ENCODE measurements at places on chromosomes 7 and 10.

- DNase-seq, result no peak
These were observed 89.0 kb downstream of the AMPH start for GRCh38 chr7:38542156-38542555.

DNA sequence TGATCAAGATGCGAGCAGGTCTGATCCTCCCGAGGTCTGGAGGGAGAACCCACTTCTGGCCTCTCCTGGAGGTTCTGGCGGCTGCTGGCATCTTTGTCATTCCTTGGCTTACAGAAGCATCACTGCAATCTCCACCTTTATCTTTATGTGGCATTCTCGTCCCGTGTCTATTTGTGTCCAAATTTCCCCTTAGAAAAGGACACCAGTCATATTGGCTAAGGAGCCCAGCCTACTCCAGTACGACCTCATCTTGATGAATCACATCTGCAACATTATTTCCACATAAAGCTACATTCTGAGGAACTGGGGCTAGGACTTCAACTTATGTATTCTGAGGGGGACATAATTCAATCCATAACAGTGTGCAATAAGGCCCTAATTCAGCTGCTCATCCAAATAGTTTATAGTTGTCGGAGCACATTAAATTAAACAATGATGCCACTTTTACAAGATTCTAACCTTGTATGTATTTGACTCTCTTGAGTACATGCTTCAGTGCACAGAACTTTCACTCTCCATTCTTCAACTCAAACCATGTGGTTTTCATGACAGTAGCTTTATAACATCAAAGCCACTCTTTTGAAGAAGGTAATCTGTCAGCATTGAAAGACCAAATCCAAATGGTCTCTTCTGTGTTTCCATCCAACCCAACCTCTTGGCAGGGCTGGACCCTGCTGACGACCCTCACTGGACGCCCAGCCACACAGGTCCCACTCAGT, 86.2 kb upstream of the DDC start:
- no peak for DNase-seq

GRCh38 chr7:14332155-14332554, 342.7 kb upstream of the ETV1 start:
- DNase-seq, result no peak

DNA sequence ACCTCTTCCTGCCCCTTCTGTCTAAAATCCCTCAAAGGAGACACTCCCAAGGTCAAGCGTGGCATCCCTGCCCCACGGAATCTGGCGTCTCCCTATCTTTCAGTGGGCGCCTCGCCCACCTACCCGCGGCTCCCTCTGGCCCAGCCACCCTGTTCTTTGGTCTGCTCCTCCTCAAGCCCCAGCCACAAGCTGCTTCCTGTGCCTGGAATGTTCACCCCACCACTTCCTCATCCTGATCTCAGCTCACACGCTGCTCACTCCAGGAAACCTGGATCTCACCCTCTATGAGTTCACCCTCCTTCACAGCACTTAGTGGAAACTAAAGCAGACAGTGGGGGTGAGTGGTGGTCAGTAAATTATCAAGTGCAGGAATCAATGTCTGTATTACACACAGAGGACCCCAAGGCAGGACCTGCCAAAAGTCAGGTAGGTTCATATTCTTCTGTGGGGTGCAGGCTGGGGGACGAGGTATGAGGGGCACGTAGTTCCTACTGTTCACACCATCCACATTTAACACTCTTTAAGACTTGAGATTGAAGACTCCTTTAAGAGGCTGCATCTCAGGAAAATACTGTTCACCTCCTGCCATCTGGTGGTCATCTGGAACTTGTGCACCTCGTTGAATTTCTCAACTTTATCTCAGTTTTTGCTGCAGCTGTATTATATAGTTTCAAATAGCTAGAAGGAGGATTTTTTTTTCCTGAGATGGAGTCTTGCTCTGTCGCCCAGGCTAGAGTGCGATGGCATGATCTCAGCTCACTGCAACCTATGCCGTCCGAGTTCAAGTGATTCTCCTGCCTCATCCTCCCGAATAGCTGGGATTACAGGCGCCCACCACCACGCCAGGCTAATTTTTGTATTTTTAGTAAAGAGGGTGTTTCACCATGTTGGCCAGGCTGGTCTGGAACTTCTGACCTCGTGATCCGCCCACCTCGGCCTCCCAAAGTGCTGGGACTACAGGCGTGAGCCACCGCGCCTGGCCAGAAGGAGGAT, 166.6 kb downstream of the ARHGAP21 start:
- peak; percentile 75 for DNase-seq

DNA sequence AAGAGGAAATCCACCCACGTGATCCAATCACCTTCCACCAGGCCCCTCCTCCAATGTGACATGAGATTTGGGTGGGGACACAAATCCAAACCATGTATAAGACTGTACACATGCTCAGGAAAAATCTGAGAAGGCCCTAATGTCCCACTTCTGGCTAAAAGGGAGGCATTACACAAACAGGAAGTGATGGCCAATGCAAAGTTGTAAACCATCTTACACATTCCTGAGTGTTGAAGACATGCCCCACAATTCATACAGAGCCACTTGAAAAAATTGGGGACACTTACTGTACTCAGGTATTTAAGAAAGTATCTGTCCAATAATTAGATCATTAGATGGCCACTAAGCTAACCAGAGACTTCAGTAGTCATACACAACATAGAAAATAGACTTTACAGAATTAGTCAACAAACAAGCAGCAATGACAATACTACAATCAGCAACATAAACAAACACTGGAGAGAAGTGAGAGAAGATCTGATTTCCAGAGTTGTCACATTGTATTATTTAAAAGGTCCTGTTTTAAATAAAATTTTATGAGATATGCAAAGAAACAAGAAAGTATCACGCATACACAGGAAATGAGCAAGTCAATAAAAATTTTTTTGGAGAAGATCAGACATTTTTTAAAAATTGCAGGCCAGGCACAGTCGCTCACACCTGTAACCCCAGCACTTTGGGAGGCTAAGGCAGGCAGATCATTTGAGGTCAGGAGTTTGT, 143.3 kb downstream of the DGKI start:
- no peak for DNase-seq

DNA sequence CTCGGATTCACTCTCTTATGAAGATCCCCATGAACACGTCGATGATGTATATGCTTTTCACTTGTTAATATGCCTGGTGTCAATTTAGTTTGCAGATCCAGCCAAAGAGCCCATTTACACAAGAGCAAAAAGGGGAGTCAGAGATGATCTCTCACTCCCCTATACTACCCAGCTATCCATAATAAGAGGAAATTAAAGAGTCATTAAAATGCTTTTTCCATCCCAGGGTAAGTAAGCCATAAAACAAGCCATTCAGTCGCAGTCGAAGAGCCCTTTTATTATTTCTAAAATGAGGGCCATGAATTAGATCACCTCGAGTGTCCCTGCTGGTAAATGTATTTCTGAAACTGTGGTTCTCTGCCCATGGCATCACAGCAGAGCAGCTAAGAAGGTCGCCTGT, 41.2 kb downstream of the CHCHD3 start:
- no peak for DNase-seq

DNA sequence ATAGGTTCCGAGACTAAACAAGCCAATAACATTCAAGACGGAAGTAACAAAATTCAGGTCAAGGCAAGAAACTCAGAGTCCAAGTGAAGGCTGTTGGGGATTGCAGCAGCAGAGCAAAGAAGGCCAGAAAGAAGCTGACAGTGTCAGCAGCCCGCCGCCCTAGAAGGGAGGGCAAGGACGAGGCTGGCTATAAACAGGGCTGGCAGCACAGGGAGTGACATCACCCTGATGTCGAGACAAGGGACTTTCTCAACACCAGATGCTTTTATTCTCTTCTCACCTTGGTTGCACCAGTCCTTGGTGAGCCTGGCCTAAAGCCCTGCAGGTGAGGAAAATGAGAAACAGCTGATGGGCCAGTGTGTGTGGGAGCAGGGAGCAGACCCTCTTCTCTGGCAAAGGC, 687.7 kb upstream of the NRP1 start:
- DNase-seq, result no peak

DNA sequence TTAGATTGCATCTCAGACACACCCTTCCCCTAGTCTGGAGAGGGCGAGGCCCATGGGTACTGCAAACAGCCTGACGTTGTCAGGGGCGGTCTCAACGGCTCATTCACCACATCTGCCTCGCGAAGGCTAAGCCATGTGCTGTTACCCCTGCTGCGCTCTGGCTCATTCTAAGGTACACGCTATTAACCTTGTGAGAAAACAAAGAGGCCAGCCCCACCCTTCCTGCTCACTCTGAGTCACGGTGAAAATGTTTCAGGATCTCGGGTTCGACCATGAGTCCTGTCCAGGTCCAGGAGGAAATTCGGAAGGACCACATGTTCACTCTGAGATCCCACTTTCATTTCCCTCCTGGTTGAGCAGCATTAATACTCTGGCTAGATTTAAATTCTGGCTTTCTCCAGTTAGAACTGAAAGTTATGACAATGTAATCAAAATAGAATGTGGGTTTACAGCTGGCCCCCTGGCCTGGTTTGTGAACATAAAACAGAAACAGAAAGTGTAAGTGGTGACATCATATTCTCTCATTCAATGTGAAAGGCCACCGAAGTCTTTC, 55.2 kb downstream of the EGFR start:
- DNase-seq, result no peak

- no peak for DNase-seq
These were observed 100.7 kb downstream of the GNAI1 start for GRCh38 chr7:80235334-80235733.

DNA sequence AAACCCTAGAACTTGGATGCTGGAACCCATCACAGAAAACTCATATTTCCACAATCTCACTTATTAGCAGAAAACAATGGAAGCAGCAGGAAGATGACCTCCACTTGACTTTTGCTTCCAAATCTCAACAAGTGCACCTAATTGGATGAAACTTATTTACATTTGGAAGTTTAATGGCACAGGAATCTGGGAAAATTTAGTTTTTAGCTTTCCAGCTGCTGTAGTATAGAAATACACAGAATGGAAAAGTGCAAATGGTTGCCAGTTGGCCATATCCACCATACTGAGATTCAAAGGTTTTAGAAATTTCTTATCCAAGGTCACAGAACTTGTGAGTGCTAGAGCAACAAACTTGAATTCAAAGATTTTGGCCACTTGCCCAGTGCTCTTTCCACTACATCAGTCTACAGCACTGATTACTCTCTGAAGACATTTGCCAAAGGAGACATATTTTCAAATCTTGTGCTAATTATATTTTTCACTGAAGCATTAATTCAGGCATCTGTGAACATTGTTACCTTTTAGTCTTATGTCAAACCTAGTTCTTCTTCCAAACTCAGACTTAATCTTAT, 9.3 kb upstream of the AHR start:
- no peak for DNase-seq

DNA sequence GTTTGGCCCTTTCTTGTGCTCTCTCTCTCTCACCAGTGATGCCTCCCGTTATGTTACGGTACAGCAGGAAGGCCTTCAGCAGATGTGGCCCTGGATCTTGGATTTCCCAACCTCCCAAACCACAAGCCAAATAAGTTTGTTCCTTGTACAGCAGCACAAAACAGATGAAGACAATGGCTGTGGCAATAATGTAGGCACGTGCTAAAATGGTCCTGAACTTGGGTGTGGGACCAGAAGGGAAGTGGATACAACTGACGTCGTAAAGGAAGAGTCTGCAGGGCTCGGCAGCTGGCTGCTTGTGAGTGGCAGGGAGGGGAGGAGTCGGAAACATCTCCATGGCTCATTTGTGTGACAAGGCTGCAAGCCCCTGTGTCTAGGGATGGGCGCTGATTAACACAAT, 26.8 kb downstream of the PROSER2 start:
- DNase-seq, result no peak

GRCh38 chr7:93651603-93652159, 77.2 kb upstream of the CALCR start:
- no peak for DNase-seq

DNA sequence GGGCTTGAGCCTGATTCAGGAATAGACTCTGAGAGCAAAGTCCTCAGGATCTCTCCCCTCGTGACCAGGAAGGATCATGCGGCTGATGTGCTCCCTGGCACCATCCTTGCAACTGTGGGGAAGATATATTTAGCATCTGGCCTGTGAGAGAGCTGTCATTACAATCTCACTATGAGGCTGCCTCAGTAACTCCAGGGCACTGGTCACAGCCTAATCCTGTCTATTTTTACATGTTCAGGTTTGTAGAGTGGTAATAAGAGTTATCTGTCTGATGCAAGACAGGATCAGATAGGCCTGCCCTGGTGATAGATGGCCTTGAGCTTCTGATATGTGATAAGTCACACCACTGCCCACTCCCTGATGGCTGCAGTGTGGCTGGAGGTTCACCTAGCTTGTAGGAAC, 50.7 kb downstream of the PPP1R3C start:
- DNase-seq, result no peak

DNA sequence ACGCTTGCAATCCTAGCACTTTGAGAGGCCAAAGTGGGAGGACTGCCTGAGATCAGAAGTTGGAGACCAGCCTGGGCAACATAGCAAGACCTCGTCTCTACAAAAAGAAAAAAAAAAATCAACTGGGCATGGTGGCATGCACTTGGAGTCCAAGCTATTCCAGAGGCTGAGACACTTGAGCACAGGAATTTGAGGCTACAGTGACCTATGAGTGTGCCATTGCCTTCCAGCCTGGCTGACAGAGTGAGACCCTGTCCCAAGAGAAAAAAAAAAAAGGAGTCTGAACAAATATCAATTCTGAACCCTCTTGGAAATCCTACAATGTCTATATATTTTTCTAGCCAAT, 126.8 kb upstream of the NRP1 start:
- DNase-seq, result no peak

Data from hematopoietic multipotent progenitor cell treated with erythropoietin and hydrocortisone succinate and interleukin-3 and kit ligand, for 17 days (in vitro differentiated cells).